ENCODE measurements at places on chromosomes 6 and 20.

DNA sequence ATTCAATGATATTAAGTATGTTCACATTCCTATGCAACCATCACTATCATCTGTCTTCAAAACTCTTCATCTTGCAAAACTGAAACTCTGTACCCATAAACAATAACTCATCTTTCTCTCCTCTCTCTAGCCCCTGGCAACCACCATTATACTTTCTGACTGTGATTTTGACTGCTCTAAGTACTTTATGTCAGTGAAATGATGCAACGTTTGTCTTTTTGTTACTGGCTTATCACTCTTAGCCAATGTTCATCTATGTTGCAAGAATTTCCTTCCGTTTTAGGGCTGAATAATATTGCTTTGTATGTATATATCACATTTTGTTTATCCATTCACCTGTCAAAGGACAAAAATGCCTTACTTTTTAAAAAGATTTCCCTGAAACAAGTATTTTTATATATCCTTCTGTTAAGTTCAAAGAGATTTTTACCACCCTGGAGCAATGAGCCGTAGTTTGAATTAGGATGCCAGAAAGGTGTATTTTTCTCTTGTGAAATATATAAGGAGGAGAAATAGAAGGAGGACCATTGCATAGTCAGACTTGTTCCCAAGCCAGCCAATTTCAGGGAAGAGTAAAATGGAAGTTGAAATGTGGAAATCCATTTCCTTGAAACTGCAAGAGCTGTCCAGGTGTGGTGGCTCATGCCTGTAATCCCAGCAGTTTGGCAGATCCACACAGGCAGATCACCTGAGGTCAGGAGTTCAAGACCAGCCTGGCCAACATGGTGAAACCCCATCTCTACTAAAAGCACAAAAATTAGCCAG lies 4.0 kb upstream of the CGAS start:
- no peak for DNase-seq

- DNase-seq = no peak
Measured at GRCh38 chr6:28336284-28337120, 554 bp upstream of the ZSCAN31 start.

GRCh38 chr20:32510120-32510600 lies 75.0 kb downstream of the NOL4L start:
- no peak for DNase-seq

GRCh38 chr6:38350942-38351341 lies 288.8 kb downstream of the BTBD9 start:
- no peak for DNase-seq

DNA sequence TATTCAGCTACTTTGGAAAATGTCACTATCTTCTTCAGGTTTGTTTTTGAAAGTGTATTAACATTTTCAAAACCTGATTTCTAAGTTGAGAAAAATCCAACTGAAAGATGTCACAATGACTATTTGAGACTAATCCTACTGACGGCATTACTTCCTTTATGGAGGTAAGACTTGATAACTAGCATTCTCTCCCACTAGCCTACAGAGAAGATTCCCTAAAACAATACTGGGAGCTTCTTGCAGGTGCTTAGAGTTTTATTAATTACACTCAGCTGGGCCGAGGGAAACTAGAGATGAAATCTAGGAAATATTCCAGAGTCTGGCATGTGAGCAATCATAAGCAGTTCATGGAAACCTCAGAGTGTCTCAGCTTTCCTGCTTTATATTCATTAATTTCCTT lies 114.0 kb downstream of the LCA5 start:
- no peak for DNase-seq

DNA sequence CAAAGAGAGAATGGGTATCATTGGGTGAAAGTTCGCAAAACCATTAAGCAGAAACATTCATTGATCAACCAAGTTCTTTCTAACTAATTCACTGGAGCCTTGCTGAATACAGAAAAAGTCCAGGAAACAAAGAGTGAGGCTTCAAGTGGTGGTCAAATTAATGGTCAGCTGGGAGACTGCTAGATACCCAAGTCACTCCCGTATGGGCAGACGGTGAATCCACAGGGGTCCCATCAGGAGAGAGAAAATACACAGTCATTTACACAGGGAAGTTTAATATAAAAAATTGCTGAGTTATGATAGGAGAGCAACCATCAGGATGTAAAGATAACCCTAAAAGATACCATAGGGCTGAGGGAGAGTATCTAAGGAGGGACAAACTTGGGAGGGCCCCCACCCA lies 198.7 kb upstream of the DTNBP1 start:
- no peak for DNase-seq

DNA sequence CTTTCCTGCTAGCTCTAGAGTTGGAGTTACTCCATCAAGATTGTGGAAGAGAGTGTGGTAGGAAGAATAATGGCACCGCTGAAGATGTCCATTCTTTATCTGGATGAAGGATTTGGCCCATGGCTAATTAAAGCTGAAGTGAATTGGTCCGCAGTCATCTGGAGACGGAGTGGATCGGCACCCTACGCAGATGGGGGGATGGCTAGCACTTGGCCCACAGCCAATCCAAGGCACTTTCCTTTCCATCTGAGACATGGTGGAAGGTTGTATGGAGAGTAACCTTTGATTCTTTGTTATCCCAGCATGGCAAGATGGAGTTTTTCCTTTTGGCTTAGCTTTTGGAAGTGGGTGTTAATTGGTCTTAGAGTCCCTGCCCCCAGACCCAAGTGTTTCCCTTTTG lies 88.3 kb downstream of the JPH2 start:
- DNase-seq = no peak

- no peak for DNase-seq
Measured at GRCh38 chr20:42895020-42895419, 294.7 kb downstream of the PTPRT start.

- peak; percentile 27 for DNase-seq
Measured at GRCh38 chr20:46013829-46014516, 5.3 kb downstream of the MMP9 start.

DNA sequence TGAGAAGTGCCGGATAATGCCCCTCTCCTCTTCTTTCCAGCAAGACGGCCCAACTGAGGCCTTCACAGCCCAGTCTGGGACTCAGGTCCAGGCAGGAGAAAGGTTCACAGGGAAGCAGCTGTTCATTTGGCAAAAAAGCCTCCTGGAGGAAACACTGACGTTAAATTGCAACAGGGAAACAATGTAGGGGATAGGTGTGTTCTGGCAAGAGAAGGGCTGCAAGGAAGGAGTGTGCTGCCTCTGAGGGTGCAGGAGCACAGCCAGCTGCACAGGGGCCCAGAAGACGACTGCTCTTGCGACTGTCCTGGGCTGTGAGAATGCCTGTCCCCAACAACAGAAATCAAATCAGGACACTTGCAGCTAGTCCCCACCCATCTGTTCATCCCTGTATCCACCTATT lies 70.6 kb upstream of the PMEPA1 start:
- no peak for DNase-seq

- DNase-seq = no peak
Measured at GRCh38 chr6:44059359-44060346, 67.6 kb downstream of the MRPL14 start.

GRCh38 chr20:15611541-15611940 lies 961.7 kb downstream of the KIF16B start:
- DNase-seq = no peak

GRCh38 chr6:41571021-41571780 lies 25.0 kb downstream of the FOXP4 start:
- DNase-seq = no peak

DNA sequence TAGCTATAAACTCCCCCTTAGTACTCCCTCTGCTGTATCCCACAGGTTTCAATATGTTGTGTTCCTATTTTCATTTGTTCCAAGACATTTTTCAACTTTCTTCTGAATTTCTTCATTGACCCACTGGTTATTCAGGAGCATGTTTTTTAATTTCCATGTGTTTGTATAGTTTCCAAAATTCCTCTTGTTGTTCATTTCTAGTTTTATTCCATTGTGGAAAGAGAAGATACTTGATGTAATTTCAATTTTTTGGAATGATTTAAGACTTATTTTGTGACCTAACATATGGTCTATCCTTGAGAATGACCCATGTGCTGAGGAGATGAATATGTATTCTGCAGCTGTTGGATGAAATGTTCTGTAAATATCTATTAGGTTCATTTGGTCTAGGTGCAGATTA lies 497.2 kb downstream of the BCKDHB start:
- no peak for DNase-seq

GRCh38 chr6:134721060-134721405 lies 228.9 kb downstream of the ALDH8A1 start:
- no peak for DNase-seq

DNA sequence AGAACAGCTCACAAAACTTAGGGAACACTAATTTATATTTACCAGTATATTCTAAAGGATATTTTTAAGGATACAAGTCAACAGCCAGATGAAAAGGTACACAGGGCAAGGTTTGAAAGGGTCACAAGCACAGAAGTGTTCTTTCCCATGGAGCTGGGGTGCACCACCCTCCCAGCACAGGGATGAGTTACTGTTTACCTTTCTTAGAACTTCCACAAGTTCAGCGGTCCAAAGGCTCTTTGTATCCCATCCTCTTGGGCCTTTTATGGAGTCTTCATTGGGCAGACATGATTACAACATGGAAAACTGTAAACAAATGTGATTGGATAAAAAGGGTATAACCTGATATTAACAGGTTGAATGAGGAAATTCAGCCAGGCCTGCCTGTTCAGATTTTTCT lies 1.1 kb upstream of the IL17F start:
- no peak for DNase-seq

DNA sequence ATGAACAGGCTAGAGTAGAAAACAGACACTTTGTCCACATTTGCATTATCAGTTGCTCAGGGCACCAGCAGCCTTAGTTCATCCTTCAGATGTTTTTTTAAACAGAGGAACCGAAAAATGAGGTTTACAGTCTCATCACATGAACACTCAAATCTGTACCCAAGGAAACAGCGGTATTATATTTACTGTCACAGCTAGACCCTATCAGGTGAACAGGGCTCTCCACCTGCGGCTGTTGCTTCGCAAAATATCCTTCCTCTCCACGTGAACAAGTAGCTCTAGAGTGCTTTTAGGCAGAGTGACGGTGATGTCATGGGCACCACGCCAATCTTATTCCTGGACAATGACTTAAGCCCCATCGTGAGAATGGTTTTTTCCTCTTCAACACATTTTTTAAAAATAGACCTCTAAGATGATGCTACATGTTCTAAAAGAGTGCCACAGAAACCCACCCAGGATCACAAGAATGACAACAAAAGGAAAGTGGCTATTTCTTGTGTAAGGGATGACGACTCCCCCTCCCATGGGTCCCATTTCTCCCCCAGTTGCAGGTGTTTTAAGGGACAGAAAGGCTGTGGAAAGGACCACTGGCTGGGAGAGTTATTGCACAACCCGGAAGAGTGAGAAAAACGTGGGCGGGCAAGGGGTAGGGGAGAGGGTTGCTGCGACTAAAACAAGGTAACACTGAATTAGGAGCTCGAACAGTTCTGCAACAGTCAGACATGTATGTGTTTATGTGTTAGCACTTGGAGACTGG lies 77.7 kb downstream of the EFHC1 start:
- no peak for DNase-seq

GRCh38 chr6:77143659-77144447 lies 319.4 kb downstream of the HTR1B start:
- no peak for DNase-seq

GRCh38 chr20:57685146-57685758 lies 24.6 kb downstream of the PMEPA1 start:
- DNase-seq = no peak

DNA sequence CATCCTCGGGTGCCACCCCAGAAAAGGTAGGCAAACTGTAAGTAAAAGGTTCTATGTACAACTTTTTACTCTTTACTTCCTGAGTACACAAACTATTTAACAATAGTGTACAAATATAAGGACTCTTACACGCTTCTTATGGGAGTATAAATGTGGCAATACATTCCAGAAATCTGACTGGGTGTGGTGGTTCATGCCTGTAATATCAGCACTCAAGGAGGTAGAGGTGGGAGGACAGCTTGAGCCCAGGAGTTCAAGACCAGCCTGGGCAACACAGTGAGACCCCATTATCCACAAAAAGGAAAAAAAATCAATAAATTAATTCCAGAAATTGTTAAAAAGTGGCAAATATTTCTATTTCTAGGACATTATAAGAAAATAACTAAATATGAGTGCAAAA lies 48.9 kb downstream of the PIGU start:
- DNase-seq = no peak

- DNase-seq = no peak
Measured at GRCh38 chr6:43516367-43516696, 394 bp downstream of the YIPF3 start.

DNA sequence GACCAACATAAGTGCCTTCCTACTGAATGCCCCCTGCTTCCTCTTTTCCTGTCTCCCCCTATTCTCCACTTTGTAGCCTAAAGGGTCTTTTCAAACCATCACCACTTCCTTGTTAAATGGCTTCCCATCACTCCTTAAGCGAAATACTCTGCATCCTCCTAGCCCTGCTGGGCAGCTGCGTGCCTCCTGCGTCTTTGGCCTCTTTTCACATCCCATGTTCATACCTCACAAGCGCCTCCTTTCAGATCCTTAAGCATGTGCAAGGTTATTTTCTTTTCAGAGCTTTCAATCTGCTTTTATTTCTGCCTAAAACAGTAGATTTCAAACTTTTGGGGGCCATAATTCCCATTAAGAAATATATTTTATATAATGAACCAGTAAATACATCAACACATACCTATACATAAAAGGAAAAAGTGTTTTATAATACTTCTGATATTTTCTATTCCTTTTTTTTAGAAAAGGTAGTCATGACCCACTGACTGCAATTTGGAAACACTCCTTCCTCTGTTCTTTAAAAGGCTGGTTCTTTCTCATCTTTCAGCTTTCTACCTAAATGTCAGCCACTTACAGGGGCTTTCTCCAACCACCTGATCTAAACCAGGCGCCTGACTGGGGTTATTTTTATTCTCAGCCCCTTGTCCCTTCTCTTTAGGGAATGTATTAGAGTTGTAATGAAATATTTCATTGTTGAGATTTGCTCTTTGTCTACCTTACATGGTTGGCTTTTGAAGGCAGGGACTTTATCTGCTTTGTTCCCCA lies 84.1 kb downstream of the PRDM1 start:
- DNase-seq = no peak

DNA sequence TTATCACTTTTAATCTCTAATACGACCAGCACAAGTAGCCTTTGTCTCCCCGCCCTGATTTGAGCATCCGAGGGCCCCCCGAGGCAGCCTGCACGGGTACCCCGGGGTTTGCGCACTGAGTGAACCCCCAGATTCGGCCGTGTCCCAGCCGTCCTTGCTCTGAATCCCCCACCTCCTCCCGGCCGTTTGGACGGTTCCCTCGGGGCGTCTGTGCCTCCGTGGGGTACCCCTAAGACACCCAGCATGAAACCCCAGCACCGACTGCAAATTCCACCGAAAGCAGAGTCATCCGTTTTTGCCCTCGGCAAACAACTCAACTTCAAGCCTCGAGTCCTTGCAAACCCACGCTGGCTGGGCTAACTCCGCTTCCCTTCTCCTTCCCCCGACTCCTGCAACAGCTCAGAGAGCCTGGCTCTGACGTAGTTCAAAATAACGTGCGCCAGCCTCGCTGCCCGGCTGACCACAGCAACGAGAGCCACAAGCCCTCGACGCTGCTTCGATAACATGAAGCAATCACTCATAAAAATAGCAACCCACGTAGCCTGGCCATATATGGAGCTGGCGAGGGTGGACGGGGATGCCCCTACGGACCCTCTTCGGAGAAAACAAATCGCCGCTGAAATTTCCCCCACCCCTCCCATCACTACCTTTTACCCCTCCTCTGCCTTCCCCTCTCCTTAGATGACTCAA lies 764 bp upstream of the SNAP25 start:
- DNase-seq = no peak

All from stimulated activated CD8-positive, alpha-beta memory T cell treated with anti-CD3 and anti-CD28 coated beads, Interleukin-7, amount 100 ng/mL, for 1 hour (primary cell).